Hematopoietic multipotent progenitor cell (in vitro differentiated cells): ENCODE measurements at places on chromosomes 11 and 22. TPM values are rescaled to one million over a fixed set of nuclear protein-coding genes. Genes with fewer than 3 reads are reported as not detected.

- no peak for DNase-seq
These were observed 45.0 kb downstream of the LARGE1 start for GRCh38 chr22:33875316-33875715.

The OR10A5 gene
- not detected for total RNA-seq

DNA sequence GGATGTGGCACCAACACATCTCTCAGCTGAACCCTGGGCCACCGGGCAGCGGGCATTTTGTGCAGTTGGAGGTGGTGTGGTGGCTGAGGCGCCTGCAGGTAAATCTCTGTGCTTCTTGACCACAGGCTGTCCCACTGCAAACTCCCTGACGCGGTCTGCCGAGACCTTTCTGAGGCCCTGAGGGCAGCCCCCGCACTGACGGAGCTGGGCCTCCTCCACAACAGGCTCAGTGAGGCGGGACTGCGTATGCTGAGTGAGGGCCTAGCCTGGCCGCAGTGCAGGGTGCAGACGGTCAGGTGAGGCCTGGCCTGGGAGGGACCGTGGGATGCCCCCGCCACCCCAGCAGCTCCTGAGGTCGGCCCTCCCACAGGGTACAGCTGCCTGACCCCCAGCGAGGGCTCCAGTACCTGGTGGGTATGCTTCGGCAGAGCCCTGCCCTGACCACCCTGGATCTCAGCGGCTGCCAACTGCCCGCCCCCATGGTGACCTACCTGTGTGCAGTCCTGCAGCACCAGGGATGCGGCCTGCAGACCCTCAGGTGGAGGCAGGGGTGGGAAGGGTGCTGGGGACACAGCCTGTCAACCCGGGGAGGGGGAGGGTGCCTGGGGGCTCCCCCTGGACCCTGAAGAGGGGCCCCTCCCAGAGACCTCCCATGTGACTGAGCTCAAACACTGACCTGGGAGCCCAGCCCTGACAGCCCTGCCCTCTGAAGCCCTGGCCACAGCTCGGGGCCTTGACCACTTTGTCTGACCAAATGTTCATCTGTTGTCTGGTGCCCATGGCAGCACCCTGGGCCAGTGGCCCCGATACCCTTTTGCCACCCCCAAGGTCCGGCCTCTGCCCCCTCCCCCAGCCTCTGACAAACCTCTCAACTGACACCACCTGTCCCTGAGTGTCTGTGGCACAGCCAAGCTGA, 4.6 kb upstream of the PGGHG start:
- DNase-seq: no peak

DNA sequence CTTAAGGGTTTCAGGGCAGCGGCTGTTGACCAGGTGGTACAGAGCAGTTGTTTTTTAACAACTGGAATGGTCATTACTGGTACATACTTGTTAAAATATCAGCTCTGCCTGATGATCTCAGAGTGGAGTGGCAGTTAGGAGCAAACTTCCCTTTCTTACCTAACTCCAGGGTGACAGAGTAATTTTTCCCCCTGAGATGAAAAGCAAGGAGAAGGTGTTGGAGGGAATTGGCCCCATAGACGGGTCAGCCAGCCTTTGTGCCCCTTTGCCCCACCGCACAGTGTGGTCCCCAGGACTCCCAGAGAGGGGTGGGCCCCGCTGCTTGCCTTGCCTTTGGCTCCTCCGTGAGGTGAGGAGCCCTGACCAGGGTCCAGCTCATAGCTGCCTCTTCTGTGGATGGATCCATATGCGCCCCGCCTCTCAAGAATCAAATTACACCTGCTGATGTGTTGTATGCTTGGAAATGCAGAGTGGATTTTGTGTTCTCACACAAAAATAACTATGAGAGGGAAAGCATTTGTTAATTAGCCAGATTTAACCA, 27.0 kb upstream of the SORL1-AS1 start:
- no peak for DNase-seq

- no peak for DNase-seq
These were observed 86.0 kb downstream of the PPP6R3 start for GRCh38 chr11:68546555-68546954.

The OR51S1 gene
- total RNA-seq: not detected

GRCh38 chr11:12864316-12865156, 144.6 kb upstream of the RASSF10 start:
- DNase-seq: no peak

The RAC2 gene
- total RNA-seq: 399 TPM

The PHETA2 gene
- total RNA-seq: 10.0 TPM

GRCh38 chr22:43955883-43956782, 891 bp downstream of the SAMM50 start:
- DNase-seq: peak; percentile 52

The KRTAP5-9 gene
- 0.27 TPM for total RNA-seq
